Activated T-helper 2 cell treated with anti-CD3 and anti-CD28 coated beads, Interferon-gamma antibody, Interleukin-2, Interleukin-4, amounts not matched to agents 10 μg/mL and 5 μg/mL and 100 μg/mL, durations not matched to agents 14 hours and 24 hours and 36 hours (primary cell): ENCODE measurements at places on chromosomes 1 and 21.

DNA sequence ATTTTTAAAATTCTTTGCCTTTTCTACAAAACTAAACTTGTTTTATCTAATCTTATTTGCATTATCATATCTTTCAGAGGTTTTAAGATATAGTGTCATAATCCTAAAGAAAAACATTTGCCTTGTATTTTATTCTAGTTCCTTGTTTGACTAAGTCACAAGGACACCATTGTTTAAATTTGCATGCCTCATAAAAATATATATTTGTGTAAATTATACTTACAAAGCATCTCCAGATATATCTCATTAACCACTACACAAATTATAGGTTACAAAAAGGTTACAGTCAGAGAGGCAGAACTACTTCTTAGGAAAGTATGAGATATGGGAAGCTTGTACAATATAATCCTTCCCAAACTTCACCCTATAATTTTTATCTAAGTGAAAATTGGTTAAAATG, 4.2 kb upstream of the RGS13 start:
- H3K4me3 ChIP-seq = no peak overlapping the region
- no peaks in the 10 kb centered on the region for H3K4me1 ChIP-seq
- no peak overlapping the region for H3K27ac ChIP-seq
- no peaks in the 10 kb centered on the region for H3K36me3 ChIP-seq
- peaks cover 24% of the 10 kb centered on the region for H3K27me3 ChIP-seq

DNA sequence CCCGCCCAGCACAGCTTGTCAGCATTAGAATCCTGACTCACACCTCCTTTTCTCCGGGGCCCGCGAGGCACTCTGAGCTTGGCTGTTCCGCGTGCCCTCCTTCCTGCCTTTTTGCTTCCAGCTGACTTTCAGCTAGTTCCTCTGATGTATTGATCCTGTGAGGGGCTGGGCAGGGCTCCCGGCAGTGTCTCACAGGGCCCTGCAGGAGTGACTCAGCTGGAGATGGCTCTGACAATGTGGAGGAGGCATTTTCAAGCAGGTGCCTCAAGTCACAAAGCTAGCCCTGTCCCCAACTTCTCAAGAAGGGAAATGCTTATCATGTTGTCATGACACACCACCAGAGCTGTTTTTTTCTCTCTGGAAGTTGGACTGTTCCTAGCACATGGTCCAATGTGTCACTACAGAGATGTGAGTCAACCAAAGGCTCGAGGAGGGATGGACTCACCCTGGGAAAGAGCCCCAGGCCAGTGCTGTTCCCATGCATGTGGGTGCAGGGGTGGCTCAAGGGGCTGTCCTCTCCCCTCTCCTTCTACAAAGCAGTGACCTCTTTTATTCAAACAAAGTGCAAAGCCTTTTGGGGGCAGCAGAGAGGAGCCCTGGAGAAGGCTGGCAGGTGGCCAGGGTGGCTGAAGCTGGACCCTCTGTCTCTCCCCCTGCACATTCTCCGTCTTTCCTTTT, 30.6 kb downstream of the SYT6 start:
- H3K4me1 ChIP-seq = no peaks in the 10 kb centered on the region
- no peak overlapping the region for H3K27ac ChIP-seq
- no peak overlapping the region for H3K4me3 ChIP-seq
- H3K27me3 ChIP-seq = peaks cover 3% of the 10 kb centered on the region
- no peak for DNase-seq

GRCh38 chr1:18384471-18384870, 96.3 kb upstream of the KLHDC7A start:
- no peak for DNase-seq
- H3K4me1 ChIP-seq = no peaks in the 10 kb centered on the region
- no peak overlapping the region for H3K4me3 ChIP-seq
- H3K36me3 ChIP-seq = no peaks in the 10 kb centered on the region
- H3K27ac ChIP-seq = no peak overlapping the region

DNA sequence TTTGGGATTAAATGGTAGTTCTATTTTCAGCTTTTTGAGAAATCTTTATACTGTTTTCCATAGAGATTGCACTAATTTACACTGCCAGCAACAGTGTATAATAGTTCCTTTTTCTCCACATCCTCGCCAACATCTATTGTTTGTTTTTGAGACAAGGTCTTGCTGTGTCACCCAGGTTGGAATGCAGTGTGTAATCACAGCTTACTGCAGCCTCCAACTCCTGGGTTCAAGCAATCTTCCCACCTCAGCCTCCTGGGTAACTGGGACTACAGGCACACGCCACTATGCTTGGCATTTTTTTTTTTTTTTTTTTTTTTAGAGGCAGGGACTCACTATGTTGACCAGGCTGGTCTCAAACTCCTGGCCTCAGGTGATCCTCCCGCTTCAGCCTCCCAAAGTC, 164.5 kb upstream of the CXADR start:
- H3K4me3 ChIP-seq = no peak overlapping the region
- H3K36me3 ChIP-seq = no peaks in the 10 kb centered on the region
- no peak for DNase-seq

DNA sequence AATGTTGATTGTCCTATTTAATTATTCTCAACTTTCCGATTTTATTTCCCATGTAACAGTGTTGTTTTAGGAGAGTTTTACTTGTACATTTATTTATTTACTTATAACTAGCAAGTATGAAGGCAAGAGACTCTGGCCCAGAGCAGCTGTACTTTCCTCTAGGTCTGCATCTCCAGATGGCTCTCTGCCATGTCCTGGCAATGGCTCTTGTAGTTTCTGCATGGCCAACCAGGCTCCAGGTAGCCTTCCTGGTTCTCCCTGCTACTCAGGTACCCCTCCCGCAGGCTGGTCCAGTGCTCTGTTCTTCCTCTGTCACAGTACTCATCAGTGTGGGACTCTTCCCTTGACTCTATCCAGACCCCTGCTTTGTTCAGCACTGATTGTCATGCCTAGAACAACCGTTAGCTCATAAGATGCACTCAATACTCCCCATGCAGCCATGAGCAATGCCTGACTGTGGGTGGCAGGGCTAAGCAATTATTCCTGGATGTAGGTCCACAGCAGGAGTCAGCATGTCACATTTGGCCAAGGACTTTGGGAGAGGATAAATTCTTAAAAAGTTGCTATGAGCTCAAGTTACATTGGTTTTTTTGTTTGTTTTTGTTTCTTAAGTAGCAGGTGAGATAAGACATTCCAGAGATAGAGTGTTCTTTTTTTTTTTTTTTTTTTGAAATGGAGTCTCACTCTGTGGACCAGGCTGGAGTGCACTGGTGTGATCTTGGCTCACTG, 10.9 kb upstream of the IL20 start:
- H3K4me1 ChIP-seq = peaks cover 8% of the 10 kb centered on the region
- no peak overlapping the region for H3K4me3 ChIP-seq
- no peaks in the 10 kb centered on the region for H3K36me3 ChIP-seq
- no peak for DNase-seq

DNA sequence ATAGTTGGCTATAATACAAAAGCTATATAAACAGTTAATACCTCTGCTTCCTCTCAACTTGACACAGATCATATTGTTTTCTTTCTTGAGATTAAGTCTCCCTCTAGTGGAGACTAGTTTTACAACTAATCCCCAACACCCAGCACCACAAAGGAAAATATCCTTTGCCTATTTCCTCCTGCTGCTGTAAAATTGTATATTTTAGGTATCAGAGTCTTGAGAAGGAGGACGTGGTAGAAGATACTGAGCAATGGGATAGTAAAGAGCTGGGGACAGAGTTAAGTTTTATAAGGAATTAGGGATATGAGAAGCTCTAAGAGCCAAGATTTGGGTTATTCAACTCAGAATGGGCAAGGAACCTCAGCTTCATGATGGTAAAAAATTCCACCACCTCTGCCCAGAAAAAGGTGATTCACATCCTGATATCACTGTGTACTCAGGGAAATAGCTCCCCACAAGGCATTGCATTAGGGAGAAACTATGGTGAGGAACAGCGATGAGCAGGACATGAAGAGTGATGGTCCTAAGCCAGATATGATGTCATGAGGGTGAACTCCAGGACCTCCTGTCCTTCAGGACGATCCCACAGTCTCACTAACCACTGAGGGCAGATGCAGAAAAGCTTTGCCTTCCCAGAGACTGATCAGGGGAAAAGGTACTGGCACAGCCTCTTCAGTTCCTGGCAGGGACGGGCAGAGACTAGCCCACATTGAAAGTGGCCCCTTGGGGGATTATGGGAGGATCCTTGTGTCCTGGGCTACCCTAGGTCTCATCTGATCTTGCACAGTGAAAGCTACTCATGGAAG, 14.7 kb upstream of the CFAP126 start:
- H3K4me1 ChIP-seq = peaks cover 18% of the 10 kb centered on the region
- H3K27me3 ChIP-seq = no peaks in the 10 kb centered on the region
- H3K4me3 ChIP-seq = no peak overlapping the region
